Hematopoietic multipotent progenitor cell (in vitro differentiated cells): ENCODE measurements at places on chromosomes 12 and 14. TPM values are rescaled to one million over a fixed set of nuclear protein-coding genes. Genes with fewer than 3 reads are reported as not detected.
A peak's percentile ranks its signal among the peaks of the same experiment; 100 is the strongest.

DNA sequence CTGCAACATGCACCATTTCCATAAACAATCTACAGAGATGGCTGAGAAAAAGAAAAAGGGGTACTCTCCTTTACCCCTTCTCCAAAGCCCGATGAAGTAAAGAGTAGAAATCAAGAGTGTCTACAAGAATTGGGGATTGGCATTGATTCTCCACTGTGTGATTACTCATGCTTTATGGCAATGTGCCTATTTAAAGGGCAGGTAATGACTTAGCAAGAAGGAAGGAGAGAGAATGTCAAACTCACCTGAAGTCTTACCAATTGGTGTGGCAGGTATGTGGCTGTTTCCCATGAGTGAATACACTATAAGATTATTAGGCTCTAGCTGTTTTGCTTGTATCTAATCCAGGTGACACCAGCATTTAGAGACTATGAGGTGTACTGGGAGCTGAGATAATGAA is 275.3 kb downstream of the CCER1 start:
- no peak for DNase-seq

DNA sequence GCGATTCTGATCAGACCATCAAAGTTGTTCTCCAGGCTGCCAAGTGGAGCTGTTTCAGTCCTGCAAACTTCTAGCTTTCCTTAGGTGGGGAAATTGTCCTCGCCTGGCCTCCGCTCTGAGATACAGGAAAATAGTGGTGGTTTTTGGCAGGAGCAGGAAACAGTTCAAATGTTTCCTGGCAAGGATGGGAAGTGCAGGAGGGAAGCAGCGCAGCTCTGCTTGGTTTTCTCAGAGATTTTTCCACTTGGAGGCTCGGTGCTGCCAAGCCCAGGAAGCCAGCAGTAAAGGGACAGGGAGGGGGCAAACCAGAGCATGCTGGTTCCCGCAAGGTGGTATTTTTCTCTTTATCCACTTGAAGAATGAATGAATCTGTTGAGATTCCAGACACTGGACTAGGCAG is 17.0 kb downstream of the TMEM63C start:
- DNase-seq = no peak

OR6C70 gene
- total RNA-seq = not detected

DNA sequence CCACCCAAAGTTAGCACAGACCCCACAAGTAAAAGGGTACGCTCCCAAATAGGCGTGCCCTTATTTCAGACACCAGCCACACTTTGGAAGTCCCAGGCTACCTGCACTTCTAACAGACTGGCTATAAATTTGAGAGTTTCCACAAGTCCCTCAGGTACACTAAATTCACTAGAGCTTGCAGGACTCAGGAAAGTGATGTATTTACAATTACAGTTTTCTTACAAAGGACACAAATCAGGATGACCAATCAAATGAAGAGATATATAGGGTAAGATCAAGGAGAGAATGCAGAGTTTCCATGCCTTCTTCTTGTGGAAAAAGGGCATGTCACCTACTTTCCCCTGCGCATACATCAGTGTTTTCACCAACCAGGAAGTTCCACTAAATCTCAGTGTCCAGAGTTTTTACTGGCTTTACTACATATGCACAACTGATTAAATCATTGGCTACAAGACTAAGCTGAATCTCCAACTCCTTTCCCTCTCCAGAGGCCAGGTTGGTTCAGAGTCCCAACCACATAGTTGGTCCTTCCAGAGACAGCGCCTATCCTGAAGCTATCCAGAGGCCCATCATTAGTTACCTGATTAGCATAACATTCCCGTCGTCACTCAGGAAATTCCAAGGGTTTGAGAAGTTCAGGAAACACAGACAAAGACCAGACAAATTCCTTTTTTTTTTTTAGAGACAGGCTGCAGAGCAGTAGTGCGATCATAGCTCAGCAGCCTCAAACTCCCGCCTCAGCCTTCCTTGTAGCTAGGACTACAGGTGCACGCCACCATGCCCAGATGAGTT is 84.2 kb downstream of the DENND5B start:
- DNase-seq = no peak

B3GNT4 gene
- 0.27 TPM for total RNA-seq

DNA sequence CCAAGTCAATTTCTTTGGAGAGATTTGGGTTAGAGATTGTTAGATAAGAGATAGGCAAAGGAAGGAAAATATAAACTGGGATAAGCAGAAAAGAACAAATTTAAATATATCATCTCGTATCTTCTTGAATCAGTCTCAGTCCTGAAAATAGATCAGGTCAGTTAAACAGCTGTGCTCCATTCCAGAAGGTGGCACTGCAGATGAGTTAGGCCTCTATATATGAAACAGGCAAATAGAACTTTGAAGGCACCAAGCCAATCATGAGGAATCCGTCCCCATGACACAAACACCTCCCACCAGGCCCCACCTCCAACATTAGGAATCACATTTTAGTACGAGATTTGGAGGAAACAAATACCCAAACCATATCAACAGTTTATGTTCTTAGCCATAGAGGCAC is 605.5 kb upstream of the USP15 start:
- DNase-seq = peak; percentile 19

GRCh38 chr12:7756993-7757392 is 8.0 kb upstream of the NANOGNB start:
- no peak for DNase-seq

- DNase-seq = peak; percentile 96
Observed at GRCh38 chr14:22556021-22556989, 32.7 kb downstream of the DAD1 start.

DNA sequence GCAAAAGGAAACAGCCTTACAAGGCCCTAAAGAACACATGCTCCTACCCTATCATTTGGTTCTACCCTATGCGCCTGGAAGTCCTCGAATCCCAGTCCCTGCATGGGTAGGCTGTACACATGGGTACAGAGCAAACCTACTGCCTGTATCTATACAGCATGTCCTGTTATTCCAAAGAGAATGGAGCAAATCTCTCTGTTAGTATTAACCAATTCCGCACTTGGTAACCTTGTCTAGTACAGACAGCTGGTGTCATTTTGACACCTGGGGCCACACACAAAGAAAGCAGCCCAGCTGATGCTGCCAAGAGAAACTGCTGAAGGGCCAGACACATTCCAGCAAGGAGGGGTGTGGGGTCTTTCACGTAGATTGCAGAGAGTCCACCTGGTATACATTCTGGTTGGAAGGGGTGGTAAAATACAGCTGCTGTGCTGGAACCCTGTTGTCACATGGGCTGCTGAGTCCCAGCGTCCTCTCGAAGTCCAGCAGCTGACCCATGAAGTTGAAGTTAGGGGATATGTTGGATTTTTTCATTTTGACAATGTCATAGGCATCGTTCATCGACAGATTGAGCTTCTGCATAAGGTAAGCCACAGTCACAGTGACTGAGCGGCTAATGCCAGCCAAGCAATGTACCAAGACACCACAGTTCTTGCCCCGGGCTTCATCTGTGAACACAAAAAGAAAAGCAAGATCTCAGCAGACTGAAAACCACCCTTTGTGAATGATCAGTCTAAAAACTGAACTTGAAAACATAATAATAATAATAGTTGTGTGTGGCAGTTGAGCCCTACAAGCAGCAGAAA is 3.2 kb downstream of the DUSP6 start:
- no peak for DNase-seq

- no peak for DNase-seq
Observed at GRCh38 chr14:96479435-96480146, 22.6 kb upstream of the PAPOLA start.

KCNH3 gene
- 2.2 TPM for total RNA-seq

GRCh38 chr12:101743242-101743641 is 4.0 kb upstream of the SYCP3 start:
- DNase-seq = no peak

DNA sequence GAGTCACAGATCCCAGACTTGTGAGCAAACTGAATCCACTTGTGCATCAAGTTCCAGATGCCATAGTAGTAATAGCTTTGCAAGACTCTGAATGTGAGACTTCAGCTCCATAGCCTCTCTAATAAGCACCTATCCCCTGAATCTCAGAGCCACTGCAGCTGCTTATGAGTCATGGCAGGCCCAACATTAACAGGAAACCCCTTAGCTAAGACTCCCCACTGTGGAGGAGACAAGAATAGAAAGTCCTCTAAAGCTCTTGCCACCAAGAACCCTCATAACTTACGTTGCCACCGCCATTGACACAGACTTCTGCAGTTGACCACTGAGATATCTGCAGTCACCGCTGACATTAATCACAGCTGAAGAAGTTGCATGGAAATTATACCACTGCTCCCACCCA is 62.9 kb upstream of the PDE3A start:
- DNase-seq = no peak
